Activated naive CD8-positive, alpha-beta T cell treated with anti-CD3 and anti-CD28 coated beads for 36 hours (primary cell): ENCODE measurements at places on chromosomes 1 and 21. TPM values are rescaled to one million over a fixed set of nuclear protein-coding genes. Genes with fewer than 3 reads are reported as not detected.

DNA sequence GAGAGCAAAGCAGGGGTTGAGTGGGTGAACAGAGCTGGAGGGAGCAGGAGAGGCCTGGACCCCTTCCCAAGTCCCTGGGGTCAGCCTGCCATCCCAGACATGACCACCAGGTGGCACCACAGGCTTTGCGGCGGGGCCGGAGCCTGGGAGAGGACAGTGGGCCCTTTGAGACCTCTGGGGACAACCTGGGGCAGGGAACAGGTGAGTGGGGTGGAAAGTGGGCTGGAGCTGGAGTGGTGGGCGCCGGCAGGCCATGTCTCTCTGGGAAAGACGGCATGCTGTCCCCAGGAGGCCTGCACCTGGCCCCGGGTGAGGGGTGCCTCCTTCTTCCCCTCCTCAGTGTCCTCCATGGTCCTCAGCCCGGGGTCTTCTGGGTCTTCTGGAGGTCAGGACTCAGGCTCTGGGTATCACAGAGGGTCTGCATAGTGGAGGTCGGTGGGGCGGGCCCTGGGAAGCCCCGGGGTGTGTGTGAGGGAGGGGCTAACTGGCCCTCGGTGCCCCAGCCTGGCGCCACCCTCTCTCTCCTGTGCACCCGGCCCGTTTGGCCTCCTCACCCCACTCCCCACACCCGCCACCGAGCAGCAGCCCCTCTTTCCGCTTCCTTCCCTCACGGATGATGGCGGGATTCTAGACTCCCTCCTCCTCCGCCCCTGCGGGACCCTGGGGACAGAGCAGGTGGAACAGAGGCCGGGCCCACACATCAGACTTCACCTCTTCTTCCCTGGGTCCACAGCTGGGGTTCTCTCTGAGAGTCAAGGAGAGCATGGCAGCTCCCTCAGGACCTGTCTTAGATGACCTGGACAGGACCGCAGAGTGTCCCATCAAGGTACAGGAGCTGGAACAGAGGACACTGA, 28.5 kb upstream of the PKP1 start:
- no peak overlapping the region for H3K27ac ChIP-seq
- H3K36me3 ChIP-seq = no peaks in the 10 kb centered on the region
- H3K4me1 ChIP-seq = no peaks in the 10 kb centered on the region
- peaks cover 3% of the 10 kb centered on the region for H3K27me3 ChIP-seq
- DNase-seq = peak; percentile 68

Gene DAB1
- total RNA-seq = not detected

DNA sequence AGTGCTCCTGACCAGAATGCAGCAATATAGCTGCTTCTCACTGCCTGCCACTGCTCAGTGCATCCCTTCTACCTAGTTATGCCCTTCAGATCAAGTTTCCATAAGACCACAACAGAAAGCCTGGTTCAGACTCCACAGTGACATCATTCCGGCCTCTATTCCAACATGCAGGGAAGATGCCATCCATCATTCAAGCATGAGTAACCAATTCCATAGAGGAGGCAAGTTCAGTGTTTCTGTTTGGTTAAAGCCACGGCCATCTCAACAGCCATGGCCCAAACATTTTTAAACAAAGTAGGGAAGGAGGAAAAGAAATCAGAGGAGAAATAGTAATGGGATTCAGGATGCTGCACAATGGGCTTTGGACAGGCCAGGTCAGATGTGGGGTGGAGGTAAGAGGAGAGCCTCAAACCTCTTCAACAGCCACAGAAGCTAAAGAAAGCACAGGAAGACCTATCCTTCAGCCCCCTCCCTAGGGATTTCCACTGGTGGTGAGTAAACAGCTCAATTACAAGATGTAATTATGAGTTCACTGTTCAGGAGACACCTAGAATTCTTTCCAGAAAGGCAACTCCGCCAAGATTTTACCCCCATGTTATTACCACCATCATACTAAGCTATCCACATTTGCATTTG, 484.9 kb downstream of the SETD4 start:
- no peak overlapping the region for H3K4me3 ChIP-seq
- DNase-seq = no peak
- no peak overlapping the region for H3K27ac ChIP-seq
- H3K36me3 ChIP-seq = no peaks in the 10 kb centered on the region
- H3K4me1 ChIP-seq = peaks cover 14% of the 10 kb centered on the region

DNA sequence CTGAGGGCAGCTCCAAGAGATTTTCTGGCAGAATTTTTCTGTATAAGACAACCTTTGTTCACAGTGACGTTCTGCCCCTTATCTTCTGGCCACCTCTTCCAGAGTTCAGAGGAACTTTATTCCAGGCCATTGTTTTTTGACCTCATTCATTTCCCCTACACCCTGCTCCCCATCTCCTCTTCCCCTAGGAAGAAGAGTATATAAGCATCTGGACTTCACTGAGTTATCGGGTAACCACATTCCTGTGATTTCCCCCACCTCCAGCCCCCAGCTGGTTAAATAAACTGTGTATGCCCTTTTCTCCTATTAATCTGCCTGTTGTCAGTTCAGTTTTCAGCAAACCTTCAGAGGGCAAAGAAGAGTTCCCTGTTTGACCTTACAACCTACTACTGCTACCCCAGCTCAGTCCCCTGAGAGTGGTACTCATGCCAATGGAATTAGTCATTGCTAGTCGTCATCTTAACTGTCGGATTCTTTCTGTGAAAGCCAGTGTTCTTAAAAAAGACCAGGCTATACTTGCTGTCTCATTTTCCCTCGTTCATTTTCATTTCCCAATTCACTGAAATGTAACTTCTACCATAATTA, 14.3 kb upstream of the ALG14 start:
- H3K36me3 ChIP-seq = no peaks in the 10 kb centered on the region
- DNase-seq = no peak
- H3K4me1 ChIP-seq = peaks cover 3% of the 10 kb centered on the region

DNA sequence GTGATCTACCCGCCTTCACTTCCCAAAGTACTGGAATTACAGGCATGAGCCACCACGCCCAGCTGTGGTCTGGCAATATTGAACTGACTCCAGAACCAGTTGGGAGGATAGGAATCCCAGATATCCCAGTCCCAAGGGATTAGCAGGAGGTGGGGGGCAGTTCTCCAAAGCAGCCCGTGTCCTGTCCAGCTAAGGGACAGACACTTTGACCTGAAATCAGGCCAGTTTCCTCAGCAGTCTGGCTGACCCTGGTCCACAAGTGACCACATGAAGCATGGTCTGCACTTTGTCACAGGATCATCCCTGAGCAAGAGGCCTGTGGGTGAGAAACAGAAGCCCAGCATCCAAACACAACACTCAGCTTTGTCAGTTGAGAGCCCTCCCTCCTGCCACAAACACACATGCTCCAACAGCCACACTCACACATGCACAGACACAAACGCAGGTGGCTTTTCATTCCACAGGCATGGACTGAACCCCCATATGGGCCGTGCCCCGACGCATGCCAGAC, 2.7 kb upstream of the FDPS start:
- peaks cover 18% of the 10 kb centered on the region for H3K4me1 ChIP-seq
- H3K36me3 ChIP-seq = peaks cover 20% of the 10 kb centered on the region
- H3K4me3 ChIP-seq = no peak overlapping the region
- no peak for DNase-seq

Gene PRDM2
- total RNA-seq = 57.5 TPM

GRCh38 chr1:43238991-43239469, 30.8 kb upstream of the TMEM125 start:
- peaks cover 2% of the 10 kb centered on the region for H3K4me1 ChIP-seq
- H3K36me3 ChIP-seq = no peaks in the 10 kb centered on the region
- H3K4me3 ChIP-seq = no peak overlapping the region
- no peak for DNase-seq

DNA sequence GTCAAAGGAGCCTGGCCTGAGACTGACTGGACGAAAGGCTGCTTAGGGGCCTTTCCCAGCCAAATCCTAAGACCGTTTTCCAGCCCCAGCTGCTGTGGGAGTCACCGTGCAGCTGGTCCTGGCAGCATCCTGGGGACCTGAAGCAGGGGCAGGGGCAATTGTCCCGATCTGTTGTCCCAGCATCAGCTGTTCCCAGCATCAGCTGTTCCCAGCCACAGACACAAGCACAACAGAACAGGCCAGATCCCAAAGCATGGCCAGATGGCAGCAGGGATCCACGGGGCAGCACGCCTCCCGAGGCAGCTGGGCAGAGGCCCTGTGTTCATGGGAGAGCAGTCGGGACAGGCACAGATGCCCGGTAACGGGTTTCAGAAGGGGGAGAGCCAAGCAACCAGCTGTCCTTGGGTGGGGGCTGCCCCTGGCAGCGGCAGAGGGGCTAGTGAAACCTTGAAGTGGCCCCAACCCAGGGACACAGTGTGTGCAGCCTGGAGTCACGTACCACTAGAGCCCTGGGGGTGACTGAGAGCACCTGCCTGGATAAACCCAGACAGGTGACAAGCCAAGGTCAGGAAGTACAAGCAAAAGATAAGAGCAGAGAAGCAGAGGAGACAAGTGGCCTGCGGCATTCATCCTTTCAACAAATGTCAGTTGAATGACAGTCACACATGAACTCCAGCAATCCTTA, 13.3 kb downstream of the CELA2B start:
- no peak overlapping the region for H3K4me3 ChIP-seq
- H3K27ac ChIP-seq = no peak overlapping the region
- H3K36me3 ChIP-seq = peaks cover 5% of the 10 kb centered on the region

DNA sequence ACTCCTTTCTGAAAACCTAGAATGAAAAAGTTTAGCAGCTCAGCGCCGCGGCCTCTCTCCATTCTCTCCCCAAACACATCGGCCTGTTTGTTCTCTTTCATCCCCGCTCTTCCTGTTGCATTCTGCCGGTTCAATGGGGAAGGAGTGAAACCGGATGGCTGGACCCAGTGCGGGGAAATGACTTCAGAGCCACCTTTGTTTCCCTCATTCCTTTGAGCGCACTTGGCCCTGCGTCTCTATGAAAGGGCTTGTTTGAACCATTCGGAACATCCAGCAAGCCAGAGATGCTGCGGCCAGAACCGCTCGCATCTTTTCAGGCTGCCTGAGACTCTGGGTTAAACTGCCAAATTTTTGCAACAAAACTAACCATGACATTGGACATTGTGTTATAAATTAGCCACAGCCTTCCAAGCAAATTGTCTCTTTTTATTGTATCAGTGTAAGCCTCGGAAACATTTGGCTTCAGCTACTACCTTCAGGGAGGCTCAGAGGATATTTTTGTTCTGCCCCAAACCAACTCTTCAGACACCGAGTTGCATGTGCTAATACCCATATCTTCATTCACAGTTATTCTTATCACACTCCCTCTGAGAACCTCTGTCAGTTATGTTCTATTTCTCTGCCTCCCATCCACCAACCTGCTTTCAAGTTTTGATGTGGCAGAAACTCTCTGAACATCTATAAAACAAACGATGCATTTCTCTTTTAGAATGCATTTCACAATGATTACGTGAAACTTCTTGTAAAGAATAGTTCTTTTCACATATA, 5.1 kb upstream of the OLIG1 start:
- no peak overlapping the region for H3K27ac ChIP-seq
- peaks cover 5% of the 10 kb centered on the region for H3K4me1 ChIP-seq
- no peak overlapping the region for H3K4me3 ChIP-seq
- H3K27me3 ChIP-seq = peaks cover 54% of the 10 kb centered on the region

GRCh38 chr1:233673947-233674431, 60.1 kb downstream of the KCNK1 start:
- H3K4me1 ChIP-seq = no peaks in the 10 kb centered on the region
- no peak overlapping the region for H3K4me3 ChIP-seq
- H3K36me3 ChIP-seq = no peaks in the 10 kb centered on the region

GRCh38 chr1:93575621-93576284, 105.9 kb downstream of the BCAR3 start:
- H3K27me3 ChIP-seq = no peaks in the 10 kb centered on the region
- H3K4me3 ChIP-seq = no peak overlapping the region
- DNase-seq = no peak
- no peaks in the 10 kb centered on the region for H3K4me1 ChIP-seq
- no peak overlapping the region for H3K27ac ChIP-seq
- no peaks in the 10 kb centered on the region for H3K36me3 ChIP-seq

DNA sequence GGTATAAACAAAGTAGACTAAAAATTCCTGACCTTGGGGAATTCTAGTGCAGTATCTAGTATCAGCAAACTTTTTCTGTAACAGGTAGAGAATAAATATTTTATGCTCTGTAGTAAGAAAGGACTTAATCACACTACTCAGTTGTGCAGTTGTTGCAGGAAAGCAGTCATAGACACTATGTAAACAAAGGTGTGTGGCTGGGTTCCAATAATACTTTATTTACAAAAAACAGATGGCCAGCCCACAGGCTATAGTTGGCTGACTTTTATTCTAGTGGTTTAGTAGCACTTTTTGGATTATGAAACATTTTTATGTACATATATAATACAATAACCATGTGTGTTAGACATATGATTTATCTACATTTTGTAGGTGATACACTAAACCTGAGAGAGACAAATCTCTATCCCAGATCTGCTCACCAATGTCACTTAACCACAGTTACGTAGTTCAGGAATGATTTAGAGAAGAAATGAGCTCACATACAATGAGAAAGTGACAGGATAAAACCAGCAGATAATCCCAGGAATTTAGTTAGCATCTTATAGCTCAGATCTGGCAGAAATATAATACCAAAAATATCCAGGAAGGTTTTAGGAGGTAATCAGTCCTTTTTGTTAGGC, 56.1 kb downstream of the MIER1 start:
- H3K4me1 ChIP-seq = peaks cover 35% of the 10 kb centered on the region
- H3K4me3 ChIP-seq = peak overlapping the region; percentile 60
- H3K27ac ChIP-seq = peak overlapping the region; percentile 81
- H3K36me3 ChIP-seq = peaks cover 44% of the 10 kb centered on the region
- H3K27me3 ChIP-seq = no peaks in the 10 kb centered on the region
- DNase-seq = no peak

DNA sequence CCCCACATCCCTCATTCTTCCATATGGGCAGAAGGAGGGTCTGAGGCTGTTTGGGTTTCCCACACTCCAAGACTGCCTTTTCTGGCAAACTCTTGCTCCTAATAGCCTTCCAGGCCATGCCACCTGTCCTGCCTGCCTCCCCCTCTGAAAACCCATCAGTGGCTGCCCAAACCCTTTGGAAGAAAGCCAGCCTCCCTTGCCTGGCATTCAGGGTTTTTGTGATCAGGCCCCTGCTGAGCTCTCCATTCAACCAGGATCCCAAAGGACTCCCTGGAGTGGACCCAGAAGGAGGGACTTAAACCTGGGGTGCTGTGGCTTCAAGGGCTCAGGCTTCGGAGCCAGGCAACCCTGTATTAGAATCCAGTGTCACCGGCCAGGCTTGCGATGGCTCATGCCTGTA, 4.2 kb upstream of the GUCA2A start:
- no peaks in the 10 kb centered on the region for H3K4me1 ChIP-seq
- H3K4me3 ChIP-seq = no peak overlapping the region
- no peak for DNase-seq
- H3K27me3 ChIP-seq = no peaks in the 10 kb centered on the region
- H3K36me3 ChIP-seq = no peaks in the 10 kb centered on the region

DNA sequence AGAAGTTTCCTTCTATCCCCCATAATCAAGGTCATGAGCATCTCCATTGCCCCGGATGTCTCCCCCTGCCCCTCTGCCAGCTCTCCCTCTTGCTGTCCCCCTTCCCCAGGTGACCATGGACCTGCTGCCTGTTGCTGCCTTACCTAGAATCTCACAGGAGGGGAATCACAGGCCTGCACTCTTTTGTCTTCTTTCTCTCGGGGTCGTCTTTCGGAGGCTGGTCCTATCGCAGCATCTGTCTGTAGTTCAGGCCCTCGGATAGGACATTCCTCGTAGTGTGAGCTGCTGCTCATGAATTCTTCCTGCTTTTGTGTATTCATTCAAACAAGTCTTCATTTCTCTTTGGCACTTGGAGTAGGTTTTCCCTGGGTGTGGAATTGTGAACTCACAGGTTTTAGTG, 39.9 kb upstream of the ACTRT2 start:
- no peaks in the 10 kb centered on the region for H3K36me3 ChIP-seq
- no peak for DNase-seq
- H3K4me3 ChIP-seq = no peak overlapping the region
- H3K27ac ChIP-seq = no peak overlapping the region
- H3K27me3 ChIP-seq = no peaks in the 10 kb centered on the region

- H3K4me3 ChIP-seq = no peak overlapping the region
- no peak for DNase-seq
- H3K36me3 ChIP-seq = no peaks in the 10 kb centered on the region
- no peaks in the 10 kb centered on the region for H3K27me3 ChIP-seq
- no peak overlapping the region for H3K27ac ChIP-seq
Measured at GRCh38 chr1:61518670-61519400, 206.1 kb downstream of the TM2D1 start.
